Endothelial cell (in vitro differentiated cells): ENCODE measurements at places on chromosomes 1 and 21.

DNA sequence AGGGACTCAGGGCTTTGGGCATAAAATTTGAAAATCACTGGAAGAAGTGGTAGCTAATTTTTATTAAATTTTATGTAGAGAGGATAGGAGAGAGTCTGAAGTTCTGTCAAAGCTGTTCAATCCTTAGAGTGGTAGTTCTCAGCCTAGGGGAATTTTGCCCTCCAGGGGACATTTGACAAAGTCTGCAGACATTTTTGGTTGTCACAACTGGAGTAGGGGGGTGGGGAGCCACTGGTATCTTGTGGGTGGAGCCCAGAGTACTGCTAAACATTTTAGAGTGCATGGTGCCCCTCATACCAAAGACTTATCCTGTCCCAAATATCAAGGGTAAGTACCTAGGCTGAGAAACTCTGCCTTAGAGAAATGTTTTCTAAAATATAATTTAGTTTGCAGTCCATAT lies 30.2 kb downstream of the RASAL2 start:
- no peak for DNase-seq

GRCh38 chr1:16146279-16147155 lies 9.4 kb downstream of the EPHA2 start:
- DNase-seq, result peak; percentile 85

- no peak for DNase-seq
Measured at GRCh38 chr1:151011154-151011850, 3.1 kb downstream of the PRUNE1 start.

GRCh38 chr1:205071028-205071409 lies 13.2 kb downstream of the TMEM81 start:
- no peak for DNase-seq

DNA sequence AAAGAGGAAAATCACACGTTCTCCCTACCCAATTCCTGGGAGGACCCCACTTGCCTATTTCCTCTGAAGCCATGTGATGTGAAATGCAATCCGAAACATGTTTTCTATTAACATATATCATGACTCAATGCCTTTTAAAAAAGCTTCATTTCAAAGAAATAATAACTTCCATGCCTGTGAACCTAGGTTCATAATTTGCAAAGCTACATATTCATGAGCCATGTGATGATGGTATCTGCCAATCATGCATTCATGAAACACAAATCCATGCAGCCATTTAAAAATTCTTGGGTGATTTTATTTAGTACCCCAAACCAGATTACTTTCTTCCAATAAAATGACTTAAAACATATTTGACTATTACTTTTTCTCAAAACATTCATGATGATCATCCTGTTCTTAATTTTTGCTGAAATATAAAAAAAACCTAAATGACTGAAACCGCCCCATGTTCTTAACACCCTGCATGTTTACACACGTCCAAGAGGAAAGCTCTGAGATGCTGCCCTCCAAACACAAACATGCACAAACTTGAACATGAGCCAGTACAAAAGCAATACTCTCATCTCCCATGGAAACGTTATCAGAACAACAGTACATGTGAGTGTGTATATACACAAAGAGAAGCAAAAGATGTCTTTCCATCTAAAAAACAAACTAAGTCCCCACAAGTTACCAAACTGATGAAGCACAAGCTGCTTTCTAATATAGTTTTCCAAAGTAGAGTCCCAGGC lies 140.1 kb downstream of the TGFBR3 start:
- DNase-seq, result no peak
